ENCODE measurements at places on chromosomes 7 and 10. TPM values are rescaled to one million over a fixed set of nuclear protein-coding genes. Genes with fewer than 3 reads are reported as not detected.

GRCh38 chr7:55475855-55476803, 96.2 kb downstream of the VOPP1 start:
- peaks cover 51% of the 10 kb centered on the region for H3K36me3 ChIP-seq
- no peak overlapping the region for H3K4me3 ChIP-seq
- DNase-seq: no peak

DNA sequence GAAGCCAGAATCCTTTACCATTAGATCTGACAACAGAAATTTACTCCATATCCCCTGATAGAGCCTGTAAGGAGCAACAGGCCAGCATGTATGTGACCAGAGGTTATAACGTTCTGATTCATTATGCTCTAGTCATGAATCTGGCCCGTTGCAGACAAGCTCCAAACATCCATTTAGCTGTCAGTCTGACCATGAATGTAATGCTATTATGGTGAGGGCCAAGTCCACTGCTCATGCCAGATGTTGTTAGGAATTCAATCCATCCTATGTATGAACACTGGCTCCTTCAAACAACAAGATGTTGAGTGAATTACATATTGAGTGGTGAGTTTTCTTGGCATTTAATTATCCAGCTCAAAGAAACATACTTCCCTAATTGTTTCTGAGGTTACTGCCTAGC, 610.1 kb upstream of the ANKRD30A start:
- no peaks in the 10 kb centered on the region for H3K4me1 ChIP-seq
- H3K27me3 ChIP-seq: no peaks in the 10 kb centered on the region
- no peak for DNase-seq
- H3K4me3 ChIP-seq: no peak overlapping the region

GRCh38 chr10:119395280-119396007, 147.1 kb downstream of the RGS10 start:
- DNase-seq: peak; percentile 41
- peaks cover 6% of the 10 kb centered on the region for H3K36me3 ChIP-seq
- H3K27me3 ChIP-seq: no peaks in the 10 kb centered on the region

ADIRF gene
- 101 TPM for polyA plus RNA-seq

ELMO1 gene
- polyA plus RNA-seq: 6.5 TPM

FEZF1 gene
- not detected for polyA plus RNA-seq

TAS2R16 gene
- not detected for polyA plus RNA-seq

TMEM270 gene
- not detected for polyA plus RNA-seq

GRCh38 chr10:18540195-18540594, 111.2 kb downstream of the NSUN6 start:
- no peaks in the 10 kb centered on the region for H3K4me1 ChIP-seq
- no peak overlapping the region for H3K27ac ChIP-seq
- no peaks in the 10 kb centered on the region for H3K27me3 ChIP-seq
- DNase-seq: no peak

CYP2C19 gene
- 0.31 TPM for polyA plus RNA-seq

FBXO24 gene
- polyA plus RNA-seq: 0.88 TPM

GRCh38 chr10:114665406-114665805, 7.3 kb upstream of the ABLIM1 start:
- no peaks in the 10 kb centered on the region for H3K27me3 ChIP-seq
- H3K4me3 ChIP-seq: no peak overlapping the region
- H3K4me1 ChIP-seq: peaks cover 18% of the 10 kb centered on the region
- peak; percentile 36 for DNase-seq

Data from stomach (tissue), 19 donors.